ENCODE measurements at places on chromosomes 4 and X.

GRCh38 chrX:68732906-68733493, 85.5 kb downstream of the STARD8 start:
- DNase-seq, result peak; percentile 57

DNA sequence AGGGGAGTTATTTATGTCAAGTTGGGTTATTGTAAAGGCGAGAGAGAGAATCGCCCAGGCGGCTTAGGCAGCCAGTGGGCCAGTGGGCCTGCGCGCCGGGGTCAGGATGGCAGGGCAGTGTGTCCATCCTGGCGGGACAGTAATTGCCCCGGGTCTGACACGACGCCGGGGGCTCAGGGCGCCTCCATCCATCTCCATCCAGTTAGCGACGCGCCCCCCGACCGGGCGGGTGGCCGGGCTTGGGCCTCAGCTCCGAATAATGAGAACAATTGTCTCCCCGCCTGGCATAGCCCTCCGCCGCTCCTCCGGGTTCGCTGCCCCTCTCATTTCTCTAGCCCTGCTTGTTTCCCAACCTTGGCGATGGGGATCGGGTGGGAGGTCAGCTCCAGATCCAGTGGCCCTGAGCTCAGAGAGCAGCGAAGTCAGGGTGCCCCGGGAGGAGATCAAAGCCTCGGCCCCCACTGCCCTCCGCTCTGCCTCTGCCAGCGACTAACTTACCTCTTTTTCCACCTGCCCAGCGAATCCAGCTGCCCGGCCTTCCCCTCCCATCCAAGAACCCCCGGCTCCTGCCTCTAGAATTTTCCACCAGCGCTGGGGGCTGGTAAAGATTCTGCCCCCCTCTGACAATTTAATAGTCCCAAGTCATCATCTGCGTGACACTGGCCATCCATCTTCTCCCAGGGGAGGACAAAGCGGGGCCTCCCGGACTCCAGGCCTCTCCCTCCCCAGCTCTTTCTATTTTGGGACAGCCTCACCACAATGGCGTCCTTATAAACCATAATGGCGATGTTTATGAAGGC, 56.9 kb upstream of the TMEM33 start:
- DNase-seq, result no peak

GRCh38 chrX:19811807-19812604, 75.4 kb downstream of the SH3KBP1 start:
- no peak for DNase-seq

GRCh38 chrX:8140986-8141744, 29.9 kb downstream of the VCX2 start:
- DNase-seq, result no peak

GRCh38 chrX:150165776-150166610, 197.1 kb upstream of the MAMLD1 start:
- DNase-seq, result no peak

DNA sequence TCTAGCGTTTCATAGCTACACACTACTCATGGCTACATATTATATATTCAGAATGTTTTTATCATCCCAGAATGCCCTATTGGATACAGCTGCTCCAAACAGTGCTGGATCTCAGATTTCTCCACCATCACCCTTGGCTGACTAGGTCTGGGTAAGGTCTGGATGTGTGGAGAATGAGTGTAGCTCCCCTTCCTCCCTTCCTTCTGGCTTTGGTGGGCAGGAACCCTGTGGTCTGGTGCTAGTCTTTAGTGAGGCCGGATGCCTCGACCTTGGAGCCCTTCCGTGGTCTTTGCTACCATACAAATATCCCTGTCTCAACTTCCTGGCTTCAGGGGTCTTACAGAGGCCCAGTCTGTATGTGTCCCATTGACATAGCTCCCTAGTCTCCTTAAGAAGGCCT, 52.1 kb upstream of the KDR start:
- DNase-seq, result no peak

DNA sequence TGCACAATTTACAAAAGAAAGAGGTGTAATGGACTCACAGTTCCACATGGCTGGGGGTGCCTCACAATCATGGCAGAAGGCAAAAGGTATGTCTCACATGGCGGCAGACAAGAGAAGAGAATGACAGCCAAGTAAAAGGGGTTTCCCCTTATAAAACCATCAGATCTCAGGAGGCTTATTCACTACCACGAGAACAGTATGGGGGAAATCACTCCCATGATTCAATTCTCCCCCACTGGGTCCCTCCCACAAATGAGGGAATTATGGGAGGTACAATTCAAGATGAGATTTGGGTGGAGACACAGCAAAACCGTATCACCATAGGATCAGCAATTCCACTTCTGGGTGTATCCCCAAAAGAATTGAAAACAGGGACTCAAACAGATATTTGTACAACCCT, 97.5 kb upstream of the STX18 start:
- no peak for DNase-seq

DNA sequence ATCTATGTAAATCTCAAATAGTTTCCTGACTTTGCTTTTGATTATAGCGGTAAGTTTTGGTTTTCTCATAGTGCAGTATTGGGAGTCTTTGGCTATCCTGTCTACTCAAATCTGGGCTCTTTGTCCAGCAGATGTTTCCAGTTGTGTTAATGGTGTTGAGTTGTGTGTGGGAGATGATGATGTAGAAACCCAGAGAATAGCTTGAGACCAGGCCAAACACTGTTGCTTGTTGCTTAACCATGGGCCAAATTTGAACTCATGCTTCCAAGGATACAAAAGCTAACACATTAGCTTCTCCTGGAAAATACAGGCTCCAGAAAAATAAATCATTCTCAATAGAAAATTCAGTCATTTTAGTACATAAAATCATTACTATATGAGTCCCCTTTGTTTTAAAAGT, 82.6 kb upstream of the GYPA start:
- no peak for DNase-seq

GRCh38 chr4:76589872-76590797, 155.1 kb downstream of the SHROOM3 start:
- DNase-seq, result no peak

- DNase-seq, result no peak
Measured at GRCh38 chr4:110184140-110184790, 14.2 kb downstream of the ELOVL6 start.

DNA sequence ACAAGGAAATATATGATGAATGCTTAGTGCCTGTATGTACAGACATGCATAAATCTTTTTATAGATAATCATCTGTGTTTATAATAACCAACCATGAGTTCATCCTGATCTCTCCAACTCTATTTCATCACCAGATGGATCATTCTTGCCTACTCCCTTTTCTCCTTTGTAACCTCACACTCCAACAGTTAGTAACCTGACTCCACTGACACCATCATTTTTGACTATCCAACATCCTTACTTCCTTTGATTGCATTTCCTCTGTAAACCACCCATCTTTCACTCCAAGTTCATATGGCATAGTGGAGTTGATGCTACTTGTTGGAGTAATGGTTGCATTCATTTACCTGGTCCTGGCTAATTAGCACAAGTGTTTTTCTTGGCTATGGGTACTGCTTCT, 170.6 kb downstream of the ZNF330 start:
- DNase-seq, result no peak

DNA sequence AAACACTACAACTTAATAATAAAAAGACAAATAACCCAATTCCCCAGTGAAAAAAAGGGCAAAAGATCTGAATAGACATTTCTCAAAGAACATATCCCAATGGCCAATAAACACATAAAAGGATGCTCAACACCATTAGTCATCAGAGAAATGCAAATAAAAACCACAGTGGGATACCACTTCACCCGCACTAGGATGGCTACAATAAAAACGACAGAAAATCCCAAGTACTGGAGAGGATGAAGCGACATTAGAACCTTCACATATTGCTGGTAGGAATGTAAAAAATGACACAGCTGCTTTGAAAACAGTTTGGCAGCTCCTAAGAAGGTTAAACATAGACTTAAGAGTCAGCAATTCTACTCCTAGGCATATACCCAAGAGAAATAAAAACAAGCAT, 140.6 kb upstream of the ARX start:
- no peak for DNase-seq

DNA sequence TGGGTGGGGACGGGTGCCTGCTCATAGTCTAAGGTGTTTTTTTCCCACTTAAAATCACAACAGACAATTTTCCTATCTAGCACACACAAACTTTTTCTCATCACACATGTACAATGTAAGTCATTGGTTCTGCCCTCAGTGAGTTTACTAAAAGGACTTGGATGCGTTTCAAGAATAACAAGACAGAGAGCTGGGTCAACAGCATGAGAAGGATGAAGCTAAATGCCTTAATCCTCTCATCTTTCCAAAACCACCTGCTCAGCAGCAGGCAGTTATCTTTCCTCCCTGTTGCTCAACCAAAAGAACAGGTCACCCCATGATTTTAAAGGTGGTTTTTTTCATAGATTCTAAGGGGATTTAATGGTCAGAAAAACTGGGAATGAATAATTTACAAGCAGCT, 40.1 kb downstream of the OFD1 start:
- no peak for DNase-seq

GRCh38 chrX:153800746-153801145, 6.3 kb downstream of the SSR4 start:
- no peak for DNase-seq

DNA sequence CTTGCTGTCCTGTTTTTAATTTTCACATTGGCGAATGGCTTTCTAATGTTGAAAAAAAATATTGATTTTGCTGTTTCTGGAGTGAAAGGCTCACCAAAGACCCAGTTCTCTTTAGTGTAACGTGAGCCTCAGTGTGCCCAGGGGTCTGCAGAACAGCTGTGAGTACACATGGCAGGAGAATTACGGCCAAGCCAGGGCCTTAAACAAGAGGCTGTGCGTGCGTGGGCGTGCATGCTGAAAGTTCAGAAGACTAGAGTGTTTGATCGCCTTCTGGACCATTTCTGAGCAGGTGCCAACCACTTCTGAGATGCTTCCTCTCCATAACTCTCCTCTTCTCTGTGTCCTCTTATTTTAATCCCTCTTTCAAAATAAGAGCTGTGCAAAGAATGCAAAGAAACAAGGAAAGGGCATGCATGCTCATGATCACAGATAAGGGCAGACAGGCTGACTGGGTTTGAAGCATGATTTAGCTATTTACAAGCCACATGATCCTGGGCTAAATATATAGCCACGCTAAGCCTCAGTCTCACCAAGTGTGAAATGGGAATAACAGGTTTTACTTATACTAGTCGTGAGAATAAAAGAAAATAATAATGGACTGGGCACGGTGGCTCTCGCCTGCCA, 9.9 kb downstream of the PHEX start:
- no peak for DNase-seq

DNA sequence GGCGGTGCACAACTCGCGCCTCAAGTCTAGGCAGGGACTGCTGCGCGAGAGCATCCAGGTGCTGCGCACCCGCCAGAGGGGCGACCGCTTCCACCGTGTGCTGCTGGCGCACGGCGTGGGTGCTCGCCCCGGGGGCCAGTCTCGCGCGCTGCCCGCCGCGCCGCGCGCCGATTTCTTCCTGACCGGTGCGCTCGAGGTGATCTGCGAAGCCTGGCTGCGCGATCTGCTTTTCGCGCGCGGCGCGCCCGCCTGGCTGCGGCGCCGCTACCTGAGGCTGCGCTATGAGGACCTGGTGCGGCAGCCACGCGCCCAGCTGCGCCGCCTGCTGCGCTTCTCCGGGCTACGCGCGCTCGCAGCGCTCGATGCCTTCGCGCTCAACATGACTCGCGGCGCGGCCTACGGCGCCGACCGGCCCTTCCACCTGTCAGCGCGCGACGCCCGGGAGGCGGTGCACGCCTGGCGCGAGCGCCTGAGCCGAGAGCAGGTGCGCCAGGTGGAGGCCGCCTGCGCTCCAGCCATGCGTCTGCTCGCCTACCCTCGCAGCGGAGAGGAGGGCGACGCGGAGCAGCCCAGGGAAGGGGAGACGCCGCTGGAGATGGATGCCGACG, 1.3 kb downstream of the CHST7 start:
- no peak for DNase-seq

DNA sequence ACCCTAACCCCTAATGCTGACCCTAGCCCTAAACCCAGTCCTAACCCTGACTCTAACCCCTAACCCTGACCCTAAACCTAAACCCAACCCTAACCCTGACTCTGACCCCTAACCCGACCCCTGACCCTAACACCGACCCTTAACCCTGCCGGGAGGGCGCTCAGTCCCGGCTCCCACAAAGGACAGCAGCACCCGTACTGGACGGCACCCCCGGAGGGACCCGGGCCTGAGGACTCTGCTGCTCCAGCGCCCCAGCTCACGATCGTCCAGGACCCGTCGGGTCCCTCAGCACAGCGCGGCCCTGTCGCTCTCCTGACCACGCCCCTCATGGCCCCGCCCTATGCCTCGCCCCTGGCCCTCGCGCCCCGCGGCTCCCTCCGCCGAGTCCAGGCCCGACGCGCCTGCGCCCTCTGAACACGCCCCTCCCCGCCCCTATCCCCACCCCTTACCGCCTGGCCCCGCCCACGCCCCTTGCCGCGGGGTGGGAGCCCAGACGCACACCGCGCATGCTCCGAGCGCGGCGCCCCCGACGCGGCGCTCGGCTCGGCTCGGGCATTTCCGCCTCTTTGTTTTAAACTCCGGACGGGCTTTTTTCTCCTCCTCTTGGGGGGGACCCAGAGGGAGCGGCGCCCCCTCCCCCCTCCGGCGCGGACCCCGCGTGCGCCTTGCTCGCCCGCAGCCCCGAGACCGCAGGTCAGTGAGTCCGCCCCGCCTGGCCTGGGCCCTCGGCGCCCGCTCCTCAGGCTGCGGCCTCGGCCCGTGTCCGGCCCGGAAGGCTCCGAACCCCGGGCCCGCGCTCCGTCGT, at the start of gene PCGF3:
PCGF3 (plus strand) TSS at position 555 of the 805 bp plus-strand sequence. CDS start 27,849 bp downstream, outside the sequence.
- peak; percentile 97 for DNase-seq

- DNase-seq, result no peak
Measured at GRCh38 chr4:158630893-158631292, 40.8 kb downstream of the C4orf46 start.

GRCh38 chr4:93065790-93066189, 762.0 kb downstream of the GRID2 start:
- DNase-seq, result no peak

DNA sequence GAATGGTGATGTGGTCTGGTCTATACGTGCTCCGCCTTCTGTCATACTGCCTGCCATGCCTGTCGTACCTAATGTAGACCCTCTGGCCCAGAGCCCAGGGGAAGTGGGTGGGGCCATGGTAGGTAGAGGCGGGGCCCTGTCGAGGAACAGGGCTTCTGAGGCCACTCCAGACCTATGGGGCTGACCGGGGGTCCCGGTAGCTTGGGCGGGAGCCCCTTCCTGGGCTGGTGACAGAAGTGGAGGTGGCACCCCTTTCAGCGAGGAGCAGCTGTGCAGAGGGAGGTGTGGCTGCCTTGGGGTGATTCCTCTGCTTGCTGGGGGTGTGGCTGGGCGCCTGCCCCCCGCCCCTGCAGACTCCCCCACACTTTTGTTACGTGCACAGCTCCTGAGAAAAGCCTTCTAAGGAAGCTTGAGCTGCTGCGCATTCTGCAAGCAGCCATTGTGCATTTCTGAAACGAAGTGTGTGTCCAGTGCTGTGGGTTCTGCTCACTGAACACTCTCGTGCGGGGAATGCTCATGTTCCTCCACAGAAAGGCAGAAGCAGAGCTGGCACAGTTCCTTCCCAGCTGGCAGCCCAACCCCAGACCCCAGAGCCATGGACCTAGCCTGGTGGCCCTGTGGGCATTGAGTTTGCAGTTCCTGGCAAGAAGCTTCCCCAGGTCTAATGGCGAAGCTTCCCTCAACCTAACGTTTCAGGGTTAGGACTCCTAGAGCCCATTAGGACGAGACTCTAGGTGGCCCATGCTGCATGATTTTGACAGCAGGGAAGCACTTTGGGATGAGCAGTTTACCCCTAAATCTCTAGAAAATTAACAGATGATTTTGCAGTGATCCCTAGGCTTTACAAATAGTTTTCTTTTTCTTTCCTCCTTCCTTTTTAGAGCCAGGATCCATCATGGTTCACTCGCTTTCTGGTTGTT, 72.7 kb upstream of the HGFAC start:
- DNase-seq, result no peak

GRCh38 chr4:144599621-144600020, 46.3 kb upstream of the HHIP start:
- DNase-seq, result no peak

GRCh38 chr4:81954271-81954670, 419.5 kb downstream of the HNRNPD start:
- no peak for DNase-seq
